ENCODE measurements at places on chromosomes 6 and 20.

DNA sequence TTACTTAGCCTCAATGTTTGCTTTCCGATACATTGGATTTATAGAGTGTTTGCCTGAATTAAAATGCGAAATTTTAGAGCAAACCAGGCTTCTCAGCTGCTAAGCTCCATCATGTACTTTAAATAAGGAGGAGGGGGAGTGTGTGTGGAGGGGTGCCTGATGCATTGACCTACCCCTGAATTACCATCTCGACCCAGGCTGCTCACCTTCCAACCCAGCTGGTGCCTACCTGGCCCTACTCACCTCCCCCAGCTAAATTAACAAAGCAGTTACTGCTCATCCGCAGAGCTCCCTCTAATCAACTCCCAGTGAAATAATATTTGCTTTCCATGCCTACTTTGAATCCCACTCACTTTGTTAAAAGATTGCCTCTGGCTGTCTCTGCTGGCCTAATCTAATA is 544.5 kb downstream of the MAFB start:
- DNase-seq = no peak

DNA sequence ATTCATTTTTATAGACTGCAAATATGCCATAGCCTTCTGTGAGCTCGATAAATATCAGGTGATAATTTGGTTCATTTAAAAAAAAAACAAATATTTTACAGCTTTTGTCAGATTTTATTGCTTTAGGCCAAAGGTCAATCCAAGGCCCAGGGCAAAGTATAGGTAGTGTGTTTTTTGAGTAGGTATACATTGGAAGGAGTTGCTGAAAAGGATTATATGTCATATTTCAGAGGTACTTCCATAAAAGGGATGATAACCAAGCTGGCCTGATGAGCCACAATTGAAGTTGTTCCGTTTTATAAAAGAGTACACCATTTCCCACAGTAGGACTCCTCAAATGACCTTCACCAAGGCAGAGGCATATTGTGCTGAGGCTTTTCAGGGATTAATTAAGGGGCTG is 452.8 kb upstream of the FLRT3 start:
- DNase-seq = no peak

DNA sequence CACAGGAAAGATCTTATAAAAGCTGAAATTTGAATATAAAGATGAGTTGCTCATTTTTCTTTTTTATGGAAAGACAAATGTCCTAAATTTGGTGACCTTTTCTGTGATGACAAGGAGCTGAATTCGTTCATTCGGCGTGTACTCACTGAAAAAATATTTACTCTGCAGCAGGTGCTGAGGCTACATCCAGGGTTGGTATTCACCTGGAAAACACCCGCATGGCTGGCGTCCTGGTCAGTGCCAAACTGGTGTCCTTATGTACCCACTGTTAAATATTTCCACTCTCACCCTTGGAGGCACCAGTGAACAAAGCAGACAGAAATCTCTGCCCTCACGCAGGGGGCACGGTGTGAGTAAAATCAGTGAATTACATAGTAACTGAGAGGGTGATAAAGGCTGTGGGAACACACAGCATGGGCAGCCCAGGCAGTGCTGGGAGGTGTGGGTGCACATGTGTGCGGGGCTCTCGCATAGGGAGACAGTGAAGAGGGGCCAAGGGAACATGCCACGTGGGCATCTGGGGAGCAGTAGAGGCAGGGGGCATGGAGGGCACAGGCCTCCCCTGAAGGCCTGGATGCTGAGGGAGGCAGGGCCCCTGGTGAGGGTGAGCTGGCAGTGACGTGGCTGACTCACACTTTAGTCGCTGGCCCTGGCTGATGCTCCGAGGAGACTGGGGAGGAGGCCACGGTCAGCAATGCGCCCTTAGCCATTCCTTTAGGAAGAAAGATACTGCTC is 89.7 kb downstream of the INSM1 start:
- DNase-seq = no peak

- no peak for DNase-seq
Observed at GRCh38 chr6:149084808-149085556, 232.5 kb upstream of the TAB2 start.

- DNase-seq = no peak
Observed at GRCh38 chr20:2403291-2404052, 22.8 kb downstream of the TGM6 start.
